M059J (cell line): ENCODE measurements at places on chromosomes 4 and X.

DNA sequence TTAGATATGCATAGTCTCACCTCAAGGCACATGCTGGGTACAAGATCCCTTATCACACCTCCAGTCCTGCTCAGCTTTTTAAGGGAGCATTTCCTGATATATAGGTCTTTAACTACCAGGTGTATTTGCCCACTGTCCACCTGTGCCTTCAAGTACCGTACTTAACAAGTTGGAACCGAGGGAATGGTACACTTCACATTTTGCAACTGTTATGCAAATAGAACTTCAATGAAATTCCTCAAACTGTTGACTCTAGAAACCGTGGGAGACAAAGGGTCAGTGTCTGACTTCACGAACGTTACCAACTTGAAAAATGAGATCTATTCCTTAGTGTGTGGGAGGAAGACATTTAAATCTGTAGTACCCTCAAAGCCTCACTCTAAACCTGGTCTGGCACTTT is 5.2 kb downstream of the TRIM2 start:
- no peak for DNase-seq

DNA sequence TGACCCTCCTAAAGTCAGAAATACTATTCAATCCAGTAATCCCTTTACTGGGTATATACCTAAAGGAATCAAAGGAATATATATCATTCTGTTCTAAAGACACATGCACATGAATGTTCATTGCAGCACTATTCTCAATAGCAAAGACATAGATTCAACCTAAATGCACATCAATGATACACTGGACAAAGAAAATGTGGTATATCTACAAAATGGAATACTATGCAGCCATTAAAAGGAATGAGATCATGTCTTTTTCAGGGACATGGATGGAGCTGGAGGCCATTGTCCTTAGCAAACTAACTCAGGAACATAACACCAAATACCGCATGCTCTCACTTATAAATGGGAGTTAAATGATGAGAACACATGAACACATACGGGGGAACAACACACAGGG is 306.0 kb upstream of the EPHA5 start:
- no peak for DNase-seq

GRCh38 chr4:114558446-114559020 is 40.1 kb upstream of the UGT8 start:
- no peak for DNase-seq

- DNase-seq, result peak; percentile 68
Observed at GRCh38 chr4:83252782-83253405, 31.7 kb downstream of the COQ2 start.

GRCh38 chr4:657338-657833 is 16.7 kb downstream of the ATP5ME start:
- DNase-seq, result no peak

- peak; percentile 60 for DNase-seq
Observed at GRCh38 chr4:174631901-174632758, 109.8 kb upstream of the HPGD start.
